ENCODE measurements at places on chromosomes 2 and 18. TPM values are rescaled to one million over a fixed set of nuclear protein-coding genes. Genes with fewer than 3 reads are reported as not detected.

Gene CYP26B1
- 11.3 TPM for total RNA-seq

Gene DUSP2
- total RNA-seq = 1.8 TPM

Gene STAT4
- total RNA-seq = 7.8 TPM

Gene RAB10
- 94.6 TPM for total RNA-seq

Gene METAP1D
- 1.8 TPM for total RNA-seq

Gene IKZF2
- 18.6 TPM for total RNA-seq

Gene SERPINB12
- not detected for total RNA-seq

Gene NYAP2
- total RNA-seq = not detected

Measured in cardiac atrium fibroblast (primary cell).